ENCODE measurements at places on chromosomes 3 and 15. TPM values are rescaled to one million over a fixed set of nuclear protein-coding genes. Genes with fewer than 3 reads are reported as not detected.

FGD5 gene
- total RNA-seq = not detected

INKA1 gene
- total RNA-seq = 0.92 TPM

SLC27A2 gene
- total RNA-seq = 0.30 TPM

ZPLD1 gene
- not detected for total RNA-seq

ARGFX gene
- total RNA-seq = not detected

CKMT1A gene
- total RNA-seq = not detected

FAN1 gene
- total RNA-seq = 28.4 TPM

DNA sequence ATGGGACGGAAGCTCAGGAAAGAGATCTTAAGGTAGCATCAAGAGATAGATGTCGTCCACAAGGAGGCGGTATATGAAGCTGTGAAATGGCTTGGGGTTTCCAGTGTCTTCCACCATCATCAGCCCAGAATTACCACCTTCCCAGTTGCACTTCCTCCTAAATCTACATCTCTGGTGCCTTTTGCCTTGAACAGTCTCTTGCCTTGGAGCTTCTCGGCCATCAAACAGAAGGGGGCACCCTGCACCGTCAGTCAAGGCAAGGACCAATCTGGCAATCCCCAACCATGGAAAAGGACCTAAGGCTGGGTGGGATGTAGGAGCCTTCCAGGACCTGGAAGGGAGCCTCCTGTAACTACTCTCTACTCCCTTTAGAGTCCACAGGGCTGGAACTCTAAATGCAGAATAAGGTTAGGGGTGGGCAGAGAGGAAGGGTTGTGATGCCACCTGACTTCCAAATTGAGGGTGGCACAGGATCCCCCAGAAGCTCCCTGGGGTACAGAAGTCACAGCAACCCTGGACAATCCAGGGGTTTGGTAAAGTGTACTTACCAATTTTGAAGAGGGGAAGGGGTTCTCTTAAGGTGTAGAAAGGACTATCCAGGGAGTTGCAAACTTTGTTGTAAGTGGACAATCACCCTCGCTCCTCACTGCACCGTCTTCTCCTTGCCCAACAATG lies 1.0 kb upstream of the RYR3 start:
- no peak overlapping the region for H3K27ac ChIP-seq
- H3K4me1 ChIP-seq = peaks cover 11% of the 10 kb centered on the region
- H3K27me3 ChIP-seq = peaks cover 69% of the 10 kb centered on the region

GRCh38 chr3:16423947-16424673 lies 89.4 kb downstream of the RFTN1 start:
- H3K36me3 ChIP-seq = peaks cover 2% of the 10 kb centered on the region
- no peak for DNase-seq
- H3K27ac ChIP-seq = no peak overlapping the region
- H3K27me3 ChIP-seq = no peaks in the 10 kb centered on the region

- no peaks in the 10 kb centered on the region for H3K4me1 ChIP-seq
- no peaks in the 10 kb centered on the region for H3K36me3 ChIP-seq
- H3K27ac ChIP-seq = no peak overlapping the region
- no peak for DNase-seq
- H3K4me3 ChIP-seq = no peak overlapping the region
Observed at GRCh38 chr15:87843312-87843711, 413.2 kb downstream of the NTRK3 start.

DNA sequence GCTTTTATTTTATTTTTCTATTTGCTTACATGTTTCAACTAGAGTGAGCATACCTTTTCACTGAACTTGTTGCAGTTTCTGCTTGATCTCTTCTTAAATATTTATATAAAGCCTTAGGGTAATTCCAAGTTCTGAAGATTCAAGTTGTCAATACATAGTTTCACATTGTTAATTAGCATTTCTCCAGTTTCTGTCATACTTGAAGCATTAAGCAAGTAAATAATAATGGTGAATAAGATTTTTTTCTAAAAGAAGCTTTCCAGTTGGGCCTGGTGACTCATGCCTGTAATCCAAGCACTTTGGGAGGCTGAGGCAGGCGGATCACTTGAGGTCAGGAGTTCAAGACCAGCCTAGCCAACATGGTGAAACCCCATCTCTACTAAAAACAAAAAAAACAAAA lies 53.9 kb downstream of the CALML4 start:
- H3K4me1 ChIP-seq = peaks cover 15% of the 10 kb centered on the region
- H3K36me3 ChIP-seq = peaks cover 18% of the 10 kb centered on the region
- no peak for DNase-seq
- H3K4me3 ChIP-seq = no peak overlapping the region
- no peaks in the 10 kb centered on the region for H3K27me3 ChIP-seq
- no peak overlapping the region for H3K27ac ChIP-seq

GRCh38 chr15:25391971-25392721 lies 46.7 kb downstream of the UBE3A start:
- peaks cover 17% of the 10 kb centered on the region for H3K4me1 ChIP-seq
- H3K4me3 ChIP-seq = no peak overlapping the region
- no peak for DNase-seq
- H3K27ac ChIP-seq = no peak overlapping the region

GRCh38 chr3:136535906-136536305 lies 216.3 kb downstream of the STAG1 start:
- H3K36me3 ChIP-seq = peaks cover 5% of the 10 kb centered on the region
- DNase-seq = no peak
- no peak overlapping the region for H3K27ac ChIP-seq
- no peak overlapping the region for H3K4me3 ChIP-seq

GRCh38 chr3:44277925-44278324 lies 36.2 kb downstream of the TOPAZ1 start:
- DNase-seq = no peak
- no peak overlapping the region for H3K4me3 ChIP-seq
- H3K36me3 ChIP-seq = peaks cover 2% of the 10 kb centered on the region
- H3K4me1 ChIP-seq = no peaks in the 10 kb centered on the region
- H3K27me3 ChIP-seq = peaks cover 29% of the 10 kb centered on the region
- no peak overlapping the region for H3K27ac ChIP-seq

DNA sequence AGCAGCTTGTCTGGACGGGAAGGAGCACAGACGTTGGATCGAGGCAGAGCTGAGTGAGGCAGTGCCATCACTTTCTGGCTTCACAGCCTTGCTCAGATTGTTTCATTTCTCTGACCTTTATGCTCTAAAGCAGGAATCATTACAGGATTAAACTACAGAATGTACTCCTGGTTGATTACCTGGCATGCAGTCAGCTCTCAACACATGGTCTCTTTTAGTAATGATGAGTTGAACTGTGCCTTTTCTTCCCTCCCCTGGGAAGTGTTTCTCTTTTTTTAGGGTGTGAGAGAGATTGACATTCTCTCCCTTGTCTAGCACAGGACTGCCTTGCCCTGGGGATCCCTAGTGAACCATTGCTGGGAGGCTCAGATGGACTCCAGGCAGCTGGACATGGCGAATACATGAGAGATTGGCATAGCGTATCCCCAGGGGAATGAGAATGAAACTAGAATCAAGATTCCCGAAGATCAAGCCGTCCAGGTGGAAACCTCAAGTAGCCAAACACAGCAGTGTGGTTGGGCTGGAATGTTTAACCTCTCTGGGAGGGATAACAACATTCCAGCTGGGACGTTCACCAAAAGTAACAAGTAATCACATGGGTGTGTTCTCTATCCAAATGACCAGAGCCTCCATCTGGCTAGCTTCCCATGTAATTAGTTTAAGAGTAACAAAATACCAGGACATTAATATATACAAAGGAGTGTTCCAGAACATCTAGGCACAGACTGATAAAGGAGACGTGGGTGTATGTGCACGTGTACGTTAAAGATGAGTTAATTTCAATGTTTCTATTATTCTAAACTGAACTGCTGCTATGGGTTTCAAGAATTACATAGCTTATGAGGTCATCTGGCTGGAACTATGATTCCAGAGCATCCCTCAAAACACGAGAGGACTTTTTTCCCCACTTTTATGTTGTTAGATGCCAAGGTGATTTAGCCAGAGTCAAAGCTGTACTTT lies 118.6 kb upstream of the NR2E3 start:
- peaks cover 2% of the 10 kb centered on the region for H3K36me3 ChIP-seq
- no peak for DNase-seq
- peaks cover 50% of the 10 kb centered on the region for H3K27me3 ChIP-seq
- H3K4me3 ChIP-seq = no peak overlapping the region

DNA sequence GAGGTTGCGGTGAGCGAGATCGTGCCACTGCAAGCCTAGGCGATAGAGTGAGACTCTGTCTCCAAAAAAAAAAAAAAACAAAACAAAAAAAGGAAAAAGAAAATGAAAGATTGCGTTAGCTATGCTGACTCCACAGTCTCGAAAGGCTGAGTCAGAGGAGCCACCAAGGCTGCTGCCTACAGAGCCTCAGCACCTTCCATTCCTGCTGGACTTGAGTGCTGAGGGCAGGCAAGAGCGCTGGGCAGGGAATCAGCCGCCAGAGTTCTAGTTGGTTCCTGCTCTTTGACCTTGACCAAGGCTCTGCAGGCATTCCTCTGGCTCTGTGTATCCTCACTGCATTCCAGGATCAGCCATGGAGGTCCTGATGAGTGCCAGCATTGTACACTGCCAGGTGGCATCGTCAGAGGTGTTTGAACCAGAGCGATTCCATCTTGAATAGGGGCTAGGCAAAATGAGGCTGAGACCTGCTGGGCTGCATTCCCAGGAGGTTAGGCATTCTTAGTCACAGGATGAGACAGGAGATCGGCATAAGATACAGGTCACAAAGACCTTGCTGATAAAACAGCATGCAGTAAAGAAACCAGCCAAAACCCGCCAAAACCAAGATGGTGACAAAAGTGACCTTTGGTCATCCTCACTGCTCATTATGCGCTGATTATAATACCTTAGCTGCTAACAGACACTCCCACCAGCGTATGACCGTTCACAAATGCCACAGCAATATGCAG lies 5.9 kb downstream of the MESP2 start:
- H3K4me1 ChIP-seq = peaks cover 4% of the 10 kb centered on the region
- H3K36me3 ChIP-seq = no peaks in the 10 kb centered on the region
- DNase-seq = no peak
- no peak overlapping the region for H3K27ac ChIP-seq
- H3K27me3 ChIP-seq = peaks cover 44% of the 10 kb centered on the region

DNA sequence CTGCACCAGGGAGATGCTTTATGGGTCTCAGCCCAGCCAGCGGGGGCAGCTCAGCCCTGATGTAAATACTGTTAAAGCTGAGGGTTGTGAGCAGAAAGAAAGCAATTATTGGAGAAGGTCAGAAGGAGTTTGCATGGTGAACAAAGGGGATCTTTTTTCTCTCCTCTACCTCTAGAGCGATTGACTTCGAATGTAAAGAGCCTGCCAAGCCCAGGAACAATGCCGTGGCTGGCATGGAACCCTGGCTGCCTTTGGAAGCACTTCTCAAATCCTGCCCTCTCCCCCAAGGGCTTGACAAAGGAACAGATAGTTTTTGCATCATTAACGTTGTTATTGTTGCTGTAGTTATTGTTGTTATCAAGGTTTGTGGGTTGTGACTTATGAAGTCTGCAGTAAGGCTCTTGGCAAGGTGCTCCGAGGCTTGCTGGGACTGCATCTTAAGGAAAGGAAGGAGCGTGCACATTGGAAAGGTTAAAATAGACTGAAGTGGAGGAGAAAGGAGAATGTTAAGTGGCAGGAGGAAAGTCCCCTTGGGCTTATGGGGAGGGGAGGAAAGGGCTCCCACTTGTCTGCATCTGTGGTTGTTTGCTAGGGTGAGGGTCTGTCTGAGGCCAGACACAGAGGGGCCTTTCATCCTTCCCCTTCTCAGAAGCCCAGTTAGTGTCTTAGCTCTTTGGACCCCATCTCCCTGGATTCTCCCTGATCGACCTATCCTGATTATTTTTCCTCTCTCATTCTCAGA lies 16.7 kb downstream of the PDIA5 start:
- H3K27me3 ChIP-seq = no peaks in the 10 kb centered on the region
- H3K27ac ChIP-seq = no peak overlapping the region
- DNase-seq = no peak
- no peak overlapping the region for H3K4me3 ChIP-seq
- peaks cover 32% of the 10 kb centered on the region for H3K4me1 ChIP-seq

GRCh38 chr3:141288336-141288990 lies 56.8 kb downstream of the PXYLP1 start:
- peaks cover 5% of the 10 kb centered on the region for H3K4me1 ChIP-seq
- H3K4me3 ChIP-seq = no peak overlapping the region
- no peak overlapping the region for H3K27ac ChIP-seq
- H3K36me3 ChIP-seq = peaks cover 12% of the 10 kb centered on the region

- no peak overlapping the region for H3K4me3 ChIP-seq
- H3K36me3 ChIP-seq = peaks cover 2% of the 10 kb centered on the region
- no peak for DNase-seq
- H3K27me3 ChIP-seq = peaks cover 13% of the 10 kb centered on the region
- H3K27ac ChIP-seq = no peak overlapping the region
- no peaks in the 10 kb centered on the region for H3K4me1 ChIP-seq
Observed at GRCh38 chr3:25456723-25457670, 28.9 kb downstream of the RARB start.

GRCh38 chr3:143315766-143316165 lies 196.2 kb downstream of the CHST2 start:
- H3K27me3 ChIP-seq = no peaks in the 10 kb centered on the region
- H3K27ac ChIP-seq = no peak overlapping the region
- no peak overlapping the region for H3K4me3 ChIP-seq
- no peak for DNase-seq
- peaks cover 2% of the 10 kb centered on the region for H3K4me1 ChIP-seq

- no peaks in the 10 kb centered on the region for H3K4me1 ChIP-seq
- no peaks in the 10 kb centered on the region for H3K36me3 ChIP-seq
- H3K27me3 ChIP-seq = peaks cover 63% of the 10 kb centered on the region
- no peak for DNase-seq
- no peak overlapping the region for H3K4me3 ChIP-seq
Observed at GRCh38 chr3:127392156-127392490, 104.3 kb upstream of the PRR20G start.

- peaks cover 7% of the 10 kb centered on the region for H3K4me1 ChIP-seq
- no peaks in the 10 kb centered on the region for H3K27me3 ChIP-seq
- no peak for DNase-seq
- H3K36me3 ChIP-seq = peaks cover 3% of the 10 kb centered on the region
- H3K4me3 ChIP-seq = no peak overlapping the region
Observed at GRCh38 chr15:28977377-28978010, 91.7 kb downstream of the APBA2 start.

GRCh38 chr3:48024401-48024800 lies 8.2 kb upstream of the MAP4 start:
- no peak overlapping the region for H3K4me3 ChIP-seq
- no peaks in the 10 kb centered on the region for H3K27me3 ChIP-seq
- no peak for DNase-seq
- no peaks in the 10 kb centered on the region for H3K36me3 ChIP-seq
- H3K4me1 ChIP-seq = peaks cover 28% of the 10 kb centered on the region

GRCh38 chr3:18245721-18246120 lies 179.4 kb downstream of the SATB1 start:
- H3K27me3 ChIP-seq = peaks cover 46% of the 10 kb centered on the region
- no peaks in the 10 kb centered on the region for H3K4me1 ChIP-seq
- no peak overlapping the region for H3K4me3 ChIP-seq
- H3K27ac ChIP-seq = no peak overlapping the region

- no peak overlapping the region for H3K4me3 ChIP-seq
- H3K36me3 ChIP-seq = peaks cover 2% of the 10 kb centered on the region
- H3K27ac ChIP-seq = no peak overlapping the region
- peaks cover 11% of the 10 kb centered on the region for H3K27me3 ChIP-seq
- H3K4me1 ChIP-seq = peaks cover 5% of the 10 kb centered on the region
Observed at GRCh38 chr3:196142202-196142956, 60.5 kb upstream of the TFRC start.

All from T-helper 17 cell (primary cell).